Activated CD8-positive, alpha-beta memory T cell treated with anti-CD3 and anti-CD28 coated beads, Interleukin-2, amount 10 ng/mL, durations not matched to agents 7 days and 5 days (primary cell): ENCODE measurements at places on chromosomes 12 and 14. TPM values are rescaled to one million over a fixed set of nuclear protein-coding genes. Genes with fewer than 3 reads are reported as not detected.

DNA sequence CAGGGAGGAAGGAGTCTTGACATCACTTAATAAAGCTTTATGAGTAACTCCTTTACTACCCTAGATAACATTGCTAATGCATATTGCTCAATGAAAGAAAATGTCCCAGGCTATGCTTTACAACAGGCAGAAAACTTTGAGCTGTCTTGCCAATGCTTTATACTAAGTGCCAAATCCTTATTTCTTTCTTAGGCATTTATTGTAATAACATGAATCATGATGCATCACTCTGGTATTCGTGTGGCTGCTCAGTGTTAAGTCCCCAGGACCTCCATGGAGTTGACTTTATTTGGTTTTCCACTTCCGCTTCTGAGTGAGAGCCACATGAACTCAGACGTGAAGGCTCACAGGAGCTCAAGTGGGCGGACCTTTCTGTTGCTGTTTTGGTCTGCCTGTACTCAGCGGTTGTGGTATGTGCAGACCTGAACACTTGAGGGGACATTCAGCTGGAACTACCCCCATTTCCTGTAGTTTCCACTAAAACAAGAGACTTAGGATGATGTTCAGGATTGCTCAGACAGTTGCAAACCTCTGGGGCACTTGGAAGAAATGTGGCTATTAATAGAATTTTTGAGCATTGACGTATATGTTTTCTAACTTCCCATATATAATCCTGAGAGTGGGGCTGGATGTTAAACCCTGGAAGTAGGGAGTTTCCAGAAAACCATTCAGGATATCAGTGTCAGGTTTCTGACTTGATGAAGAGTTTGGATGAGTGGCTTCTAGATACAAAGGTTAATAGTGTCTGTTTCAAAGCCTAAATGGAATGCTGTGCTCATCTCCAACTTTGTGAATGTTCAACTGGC lies 258.6 kb downstream of the MSRB3 start:
- H3K36me3 ChIP-seq = no peaks in the 10 kb centered on the region
- DNase-seq = no peak
- H3K27me3 ChIP-seq = no peaks in the 10 kb centered on the region
- H3K4me3 ChIP-seq = no peak overlapping the region
- H3K27ac ChIP-seq = no peak overlapping the region

- no peaks in the 10 kb centered on the region for H3K36me3 ChIP-seq
- H3K27ac ChIP-seq = no peak overlapping the region
- H3K4me3 ChIP-seq = no peak overlapping the region
Observed at GRCh38 chr12:41304526-41304925, 116.4 kb downstream of the PDZRN4 start.

- peaks cover 61% of the 10 kb centered on the region for H3K36me3 ChIP-seq
- no peaks in the 10 kb centered on the region for H3K27me3 ChIP-seq
- H3K4me3 ChIP-seq = no peak overlapping the region
- no peak for DNase-seq
- H3K4me1 ChIP-seq = peaks cover 23% of the 10 kb centered on the region
Observed at GRCh38 chr14:21414137-21414631, 30.4 kb upstream of the SUPT16H start.

The PIK3C2G gene
- total RNA-seq = not detected

The GPX2 gene
- not detected for total RNA-seq
